ENCODE measurements at places on chromosomes 2 and 18.

DNA sequence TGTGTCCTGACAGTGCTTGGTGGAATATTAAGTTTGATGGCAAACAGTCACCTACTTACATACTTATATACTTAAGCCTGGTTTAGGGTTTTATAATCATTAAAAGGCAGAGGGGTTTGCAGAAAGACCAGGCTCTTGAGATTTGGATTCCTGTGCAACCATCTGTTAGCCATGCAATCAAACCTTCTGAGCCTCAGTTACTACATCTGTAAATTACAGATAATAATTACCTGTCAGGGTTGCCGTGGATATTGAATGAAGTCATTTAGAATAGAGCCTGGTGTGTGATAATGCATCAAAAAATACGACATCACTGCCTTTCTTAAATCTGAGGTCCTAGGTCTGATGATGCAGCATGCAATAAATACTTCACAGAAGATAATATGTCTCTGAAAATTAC, 152.9 kb downstream of the ARHGAP28 start:
- no peak for DNase-seq

DNA sequence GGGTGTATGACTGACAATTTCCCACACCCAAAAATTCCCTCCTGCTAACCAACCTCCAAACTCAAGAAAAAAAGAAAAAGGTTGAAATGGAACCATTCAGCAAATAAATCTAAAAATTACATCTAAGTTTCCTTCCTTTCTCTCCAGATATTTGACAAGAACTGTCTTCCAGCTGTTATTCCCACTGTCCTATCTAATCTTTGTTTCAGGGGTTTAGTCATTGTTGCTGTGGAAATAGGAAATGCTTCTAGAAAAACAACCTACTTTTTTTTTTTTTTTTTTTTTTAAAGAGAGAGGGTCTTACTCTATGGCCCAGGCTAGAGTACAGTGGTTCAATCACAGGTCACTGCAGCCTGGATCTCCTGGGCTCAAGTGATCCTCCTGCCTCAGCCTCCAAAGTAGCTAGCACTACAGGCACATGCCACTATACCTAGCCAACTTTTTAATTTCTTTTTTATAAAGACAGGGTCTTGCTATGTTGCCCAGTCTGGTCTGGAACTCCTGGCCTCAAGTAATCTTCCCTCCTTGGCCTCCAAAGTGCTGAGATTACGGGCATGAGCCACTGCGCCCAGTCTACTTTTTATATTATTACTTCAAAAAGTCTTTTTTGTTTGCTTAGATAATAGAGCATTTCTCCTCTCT, 88.1 kb downstream of the ITSN2 start:
- no peak for DNase-seq

- DNase-seq, result no peak
Observed at GRCh38 chr18:59733421-59733820, 36.2 kb upstream of the CCBE1 start.

- DNase-seq, result no peak
Observed at GRCh38 chr2:60510713-60511112, 42.7 kb downstream of the BCL11A start.

GRCh38 chr18:73942081-73942625, 205.5 kb downstream of the FBXO15 start:
- no peak for DNase-seq

Measured in CD4-positive, alpha-beta T cell treated with Interleukin-4 for 4 hours (primary cell).